ENCODE measurements at places on chromosomes 3 and 15.

- no peak for DNase-seq
These were observed 22.7 kb downstream of the TRA2B start for GRCh38 chr3:185914911-185915629.

GRCh38 chr3:195154793-195155535 is 116.0 kb downstream of the XXYLT1 start:
- peak; percentile 81 for DNase-seq

- DNase-seq = no peak
These were observed 4.1 kb downstream of the CISH start for GRCh38 chr3:50607271-50608091.

- DNase-seq = no peak
These were observed 100.5 kb upstream of the SKOR1 start for GRCh38 chr15:67724691-67725375.

DNA sequence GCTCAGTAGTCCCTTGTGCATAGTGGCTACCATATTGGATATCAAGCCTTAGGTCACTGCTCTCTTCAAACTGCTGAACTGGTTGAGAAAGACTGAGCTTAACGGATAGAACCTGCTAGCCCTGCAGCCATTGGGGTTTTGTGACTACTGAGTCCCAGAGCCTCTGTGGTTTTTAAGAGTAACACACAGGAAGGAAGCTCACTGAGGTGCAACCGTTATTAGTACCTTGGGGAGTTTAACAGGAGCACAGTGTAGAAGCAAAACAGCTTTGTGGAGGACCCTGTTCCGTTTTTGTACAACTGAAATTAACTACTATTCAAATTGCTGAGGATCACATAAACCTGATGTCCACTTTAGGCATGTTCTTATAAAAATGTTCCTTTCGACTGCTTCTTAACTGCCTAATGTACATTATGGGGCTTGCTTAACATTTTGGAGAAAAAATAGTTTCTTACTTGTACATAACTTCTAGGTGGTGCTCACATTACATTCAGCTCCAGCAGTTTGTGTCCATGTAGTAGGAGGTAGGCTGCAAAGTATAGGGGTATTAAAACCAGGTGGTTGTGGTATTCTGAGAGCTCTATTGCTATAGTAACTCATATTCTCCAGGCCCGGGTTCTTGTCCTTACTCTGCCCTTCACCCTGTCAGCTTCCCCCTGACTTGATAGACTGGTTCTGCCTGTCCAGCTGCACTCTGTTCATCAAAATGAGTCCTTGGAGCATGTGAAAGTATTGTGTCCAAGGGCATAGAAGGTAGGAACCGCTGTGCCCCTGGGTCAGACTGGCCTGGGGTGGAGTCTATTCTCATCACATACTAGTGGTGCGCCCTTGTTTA is 17.3 kb downstream of the PXK start:
- DNase-seq = no peak

- no peak for DNase-seq
These were observed 1.0 kb downstream of the C15orf61 start for GRCh38 chr15:67521783-67522568.

- no peak for DNase-seq
These were observed 124.8 kb downstream of the CTNNB1 start for GRCh38 chr3:41324156-41324475.

DNA sequence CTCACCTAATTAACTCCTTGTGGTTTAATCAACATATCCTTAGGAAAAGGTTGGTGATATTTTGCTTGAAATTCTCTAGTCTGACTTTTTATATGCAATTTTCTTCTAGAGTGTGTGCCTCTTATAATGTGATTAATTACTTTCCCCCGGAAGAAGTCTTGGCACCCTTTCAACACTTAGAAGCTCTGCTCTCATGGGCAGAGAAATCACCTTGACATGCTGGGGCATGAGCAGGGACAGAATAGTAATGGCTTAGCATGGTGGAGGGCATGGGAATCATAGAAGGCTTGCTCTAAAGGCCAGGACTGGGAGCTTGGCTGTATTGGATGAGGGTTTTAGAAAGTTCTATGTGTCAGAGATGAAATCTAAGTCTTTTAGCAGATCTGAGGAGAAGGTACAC is 293.5 kb downstream of the AGBL1 start:
- DNase-seq = no peak

GRCh38 chr3:15967577-15967976 is 169.8 kb upstream of the ANKRD28 start:
- no peak for DNase-seq

- DNase-seq = peak; percentile 80
These were observed at the start of gene C15orf39 for GRCh38 chr15:75201616-75202250. TSS of gene C15orf39 (plus strand) at chr15:75201882. CDS start at chr15:75206049, 4,167 bp downstream.

- no peak for DNase-seq
These were observed 121.1 kb upstream of the GOLIM4 start for GRCh38 chr3:168216851-168217250.

DNA sequence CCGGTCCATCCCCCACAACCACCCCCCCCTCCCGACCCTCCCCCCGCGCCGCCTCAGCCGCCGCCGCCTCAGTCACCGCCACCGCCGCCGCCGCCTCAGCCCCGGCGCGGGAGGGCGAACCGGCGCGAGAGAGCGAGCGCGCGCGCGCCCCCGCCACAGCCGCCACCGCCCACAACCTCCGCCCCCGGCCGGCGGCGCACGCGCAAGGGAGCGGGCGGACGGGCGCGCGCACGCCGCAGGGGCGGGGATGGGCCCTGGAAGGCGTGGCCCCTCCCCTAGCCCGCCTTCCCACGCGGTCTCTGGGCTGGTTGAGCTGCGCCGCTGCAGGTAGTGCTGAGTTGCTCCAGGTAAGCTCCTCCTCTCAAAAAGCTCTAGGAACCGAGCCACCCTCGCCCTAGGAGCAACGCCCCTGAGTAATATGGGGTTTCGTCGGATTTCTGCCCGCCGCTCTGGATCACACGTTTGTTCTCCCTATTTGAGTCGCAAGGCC is at the start of gene TMCC1:
TMCC1 (minus strand) TSS at position 131 of the 490 bp plus-strand sequence.
- DNase-seq = peak; percentile 89

GRCh38 chr3:72444656-72445223 is 403.5 kb downstream of the SHQ1 start:
- no peak for DNase-seq

DNA sequence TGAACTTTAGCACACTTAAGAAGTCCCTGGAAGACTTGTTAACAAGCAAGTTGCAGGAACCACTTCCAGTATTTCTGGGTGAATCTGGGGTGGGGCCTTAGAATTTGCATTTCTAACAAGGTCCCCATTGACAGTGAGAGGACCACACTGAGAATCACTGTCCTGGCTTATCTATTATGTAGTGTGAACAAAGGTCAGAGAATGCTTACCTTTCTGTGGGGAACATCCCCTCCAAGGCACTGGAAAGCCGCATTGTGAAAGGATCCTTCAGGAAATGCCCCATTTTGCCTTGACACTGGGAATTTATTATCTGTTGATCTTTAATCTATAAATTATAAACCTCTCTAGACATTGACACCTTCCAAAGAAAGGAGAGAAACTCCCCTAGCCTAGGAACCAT is 74.8 kb downstream of the IGF2BP2 start:
- no peak for DNase-seq

GRCh38 chr15:61403884-61404283 is 174.8 kb upstream of the RORA start:
- DNase-seq = no peak

DNA sequence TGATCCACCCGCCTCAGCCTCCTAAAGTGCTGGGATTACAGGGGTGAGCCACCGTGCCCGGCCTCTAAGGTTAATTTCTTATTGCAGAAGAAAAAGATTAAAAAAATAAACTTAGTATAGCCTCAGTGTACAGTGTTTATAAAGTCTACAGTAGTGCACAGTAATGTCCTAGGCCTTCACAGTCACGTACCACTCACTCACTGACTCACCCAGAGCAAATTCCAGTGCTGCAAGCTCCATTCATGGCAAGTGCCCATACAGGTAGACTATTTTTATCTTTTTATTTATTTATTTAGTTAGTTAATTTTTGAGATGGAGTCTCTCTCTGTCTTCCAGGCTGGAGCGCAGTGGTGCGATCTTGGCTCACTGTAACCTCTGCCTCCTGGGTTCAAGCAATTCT is 3.2 kb upstream of the FLNB start:
- peak; percentile 88 for DNase-seq

- DNase-seq = no peak
These were observed 69.3 kb upstream of the PRR23C start for GRCh38 chr3:139113993-139114375.

- DNase-seq = no peak
These were observed 75.8 kb upstream of the FAM98B start for GRCh38 chr15:38378161-38378560.

DNA sequence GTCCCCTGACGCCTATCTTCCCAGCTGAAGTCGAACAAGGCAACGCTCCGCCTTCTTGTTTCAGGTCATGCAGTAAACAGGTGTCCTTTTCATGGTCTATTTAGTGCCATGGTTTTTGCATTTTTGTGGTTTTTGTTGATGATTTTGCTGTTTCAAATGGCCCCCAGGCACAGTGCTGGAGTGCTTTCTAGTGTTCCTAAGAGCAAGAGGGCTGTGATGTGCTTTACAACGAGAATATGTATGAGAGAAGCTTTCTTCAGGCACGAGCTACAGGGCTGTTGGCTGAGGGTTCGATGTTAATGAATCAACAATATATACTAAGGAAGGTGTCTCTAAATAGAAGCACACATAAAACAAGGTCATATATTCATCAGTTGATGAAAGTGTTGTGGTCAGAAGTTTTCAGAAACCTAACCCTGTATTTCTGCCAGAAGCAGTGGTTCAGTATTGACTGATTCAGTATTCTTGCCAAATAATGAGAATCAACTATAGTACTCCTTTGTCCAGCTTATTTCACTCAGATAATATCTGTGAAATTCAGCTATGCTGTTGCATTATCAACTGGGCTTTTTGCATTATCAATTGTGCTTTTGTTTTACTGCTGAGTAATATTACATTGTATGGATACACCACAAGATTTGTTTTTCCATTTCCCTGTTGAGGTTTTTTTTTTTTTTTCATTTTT is 18.5 kb downstream of the LIMD1 start:
- no peak for DNase-seq

- DNase-seq = no peak
These were observed 15.3 kb downstream of the ACP3 start for GRCh38 chr3:132332508-132332907.

DNA sequence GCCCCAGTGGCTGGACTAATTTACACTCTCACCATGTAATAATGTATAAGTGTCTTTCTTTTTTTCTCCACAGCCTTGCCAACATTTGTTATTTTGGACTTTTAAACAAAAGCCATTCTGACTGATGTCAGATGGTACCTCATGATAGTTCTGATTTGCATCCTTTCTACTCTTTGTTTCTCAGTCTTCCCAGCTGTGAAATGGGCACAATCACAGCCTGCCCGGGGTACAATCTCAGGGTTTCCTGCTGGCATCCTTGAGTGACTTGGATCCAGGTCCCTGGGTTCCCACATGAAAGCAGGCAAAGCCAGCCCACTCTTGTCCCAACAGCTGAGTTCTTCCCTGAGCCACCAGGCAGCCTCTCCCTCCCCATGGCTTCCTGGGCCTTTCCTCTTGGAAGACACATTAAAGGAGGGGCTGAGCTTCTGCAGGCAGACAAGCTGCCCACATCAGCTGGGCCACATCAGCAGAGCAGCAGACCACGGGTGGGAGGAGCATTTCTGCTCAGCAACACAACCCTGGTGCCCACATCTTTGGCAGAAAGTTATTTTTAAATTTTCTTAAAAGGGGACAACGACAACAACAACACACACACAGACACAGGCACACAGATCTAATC is 82.0 kb downstream of the MYLK start:
- no peak for DNase-seq

DNA sequence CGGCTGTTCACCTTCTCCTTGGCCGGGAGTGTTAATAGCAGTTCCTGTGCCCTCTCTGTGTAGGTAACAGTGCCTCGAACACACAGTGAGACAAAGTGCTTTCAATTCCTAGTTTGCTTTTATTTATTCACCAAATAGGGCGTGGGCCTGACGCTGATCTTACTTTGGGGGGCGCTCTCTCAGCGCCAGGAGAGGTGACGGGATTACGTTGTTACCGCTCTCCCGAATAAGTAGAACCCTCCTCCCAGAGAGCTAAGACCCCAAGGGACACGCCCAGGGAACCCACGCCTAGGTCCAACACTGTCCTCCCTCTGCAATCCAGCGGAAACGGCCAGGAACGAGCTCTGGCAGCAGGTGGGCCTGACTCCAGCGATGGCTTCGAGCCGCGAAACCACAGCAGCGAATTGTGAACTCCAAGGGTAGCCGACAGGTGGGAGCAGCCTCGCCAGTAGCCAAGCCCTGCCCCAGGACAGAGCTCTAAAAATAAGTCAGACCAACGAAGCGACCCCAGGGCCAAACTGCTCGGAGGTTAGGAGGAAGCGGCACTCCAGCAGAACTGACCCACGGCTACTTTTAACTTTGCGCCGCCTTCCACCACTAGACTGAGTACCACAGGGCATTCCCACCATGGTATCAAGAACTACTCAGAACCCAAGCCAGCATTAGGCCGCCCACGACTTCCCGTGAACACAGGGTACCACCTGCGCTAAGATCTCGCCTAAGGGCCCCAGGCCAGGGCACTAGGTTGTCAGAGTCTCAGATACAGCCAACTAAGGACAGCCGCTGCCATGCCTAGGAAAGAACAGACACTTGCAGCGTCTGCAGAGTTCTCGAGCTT is 1.6 kb upstream of the SIN3A start:
- DNase-seq = peak; percentile 82

GRCh38 chr15:90592131-90592881 is 62.6 kb downstream of the CRTC3 start:
- no peak for DNase-seq

- no peak for DNase-seq
These were observed 58.1 kb upstream of the CA12 start for GRCh38 chr15:63439536-63440264.

GRCh38 chr3:67923796-67924195 is 269.4 kb upstream of the SUCLG2 start:
- no peak for DNase-seq

- DNase-seq = peak; percentile 74
These were observed 176.5 kb upstream of the PFN2 start for GRCh38 chr3:150146991-150147761.

GRCh38 chr3:123116116-123116515 is 49.3 kb downstream of the PDIA5 start:
- no peak for DNase-seq

DNA sequence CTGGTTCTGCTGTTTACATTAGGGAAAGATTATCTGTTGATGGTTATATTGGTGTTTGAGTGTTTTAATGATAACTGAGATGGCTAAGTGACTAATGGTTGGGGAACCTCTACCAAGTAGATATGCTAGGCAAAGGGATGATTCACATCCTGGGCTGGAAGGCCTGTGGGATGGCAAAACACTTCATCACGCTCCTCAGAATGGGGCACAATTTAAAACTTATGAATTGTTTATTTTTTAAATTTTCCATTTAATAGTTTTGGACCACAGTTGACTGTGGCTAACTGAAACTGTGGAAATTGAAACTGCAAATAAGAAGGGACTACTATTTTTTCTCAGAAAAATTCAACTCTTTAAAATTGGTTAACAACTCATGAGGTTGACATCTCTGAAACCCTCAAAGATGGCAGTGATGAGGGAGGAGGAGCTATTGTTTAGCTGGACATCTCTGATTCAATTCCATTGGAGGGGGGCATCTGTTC is 100.5 kb upstream of the ZBED2 start:
- DNase-seq = no peak

GRCh38 chr3:140756240-140757016 is 78.6 kb downstream of the TRIM42 start:
- DNase-seq = no peak

- no peak for DNase-seq
These were observed 23.8 kb upstream of the POLG start for GRCh38 chr15:89358435-89358754.

GRCh38 chr15:90322538-90322937 is 29.5 kb upstream of the ZNF774 start:
- DNase-seq = peak; percentile 13
